H9 (cell line): ENCODE measurements at places on chromosomes 1 and 21. TPM values are rescaled to one million over a fixed set of nuclear protein-coding genes. Genes with fewer than 3 reads are reported as not detected.

The FMO3 gene
- not detected in 2 replicates for total RNA-seq

The FOXO6 gene
- 0.83 and 0.99 TPM in 2 replicates for total RNA-seq

The NHLH1 gene
- 1.3 and 1.5 TPM in 2 replicates for total RNA-seq

The KRTAP19-3 gene
- not detected in 2 replicates for total RNA-seq

- no peak overlapping the region for H3K4me3 ChIP-seq
- H3K4me1 ChIP-seq, result peaks cover 9% of the 10 kb centered on the region; the same call in 1 of the 2 replicates
- no peak overlapping the region for H3K27ac ChIP-seq
- no peak for DNase-seq
- no peaks in the 10 kb centered on the region for H3K27me3 ChIP-seq
Measured at GRCh38 chr1:67823615-67824014, 9.7 kb downstream of the GNG12 start.

- DNase-seq, result no peak
- no peaks in the 10 kb centered on the region; the same call in 1 of the 2 replicates for H3K4me1 ChIP-seq
- H3K27me3 ChIP-seq, result no peaks in the 10 kb centered on the region
- peak overlapping the region; percentile 60 for H3K4me3 ChIP-seq
- no peaks in the 10 kb centered on the region for H3K36me3 ChIP-seq
Measured at GRCh38 chr21:45029948-45030681, 44.3 kb upstream of the ADARB1 start.

DNA sequence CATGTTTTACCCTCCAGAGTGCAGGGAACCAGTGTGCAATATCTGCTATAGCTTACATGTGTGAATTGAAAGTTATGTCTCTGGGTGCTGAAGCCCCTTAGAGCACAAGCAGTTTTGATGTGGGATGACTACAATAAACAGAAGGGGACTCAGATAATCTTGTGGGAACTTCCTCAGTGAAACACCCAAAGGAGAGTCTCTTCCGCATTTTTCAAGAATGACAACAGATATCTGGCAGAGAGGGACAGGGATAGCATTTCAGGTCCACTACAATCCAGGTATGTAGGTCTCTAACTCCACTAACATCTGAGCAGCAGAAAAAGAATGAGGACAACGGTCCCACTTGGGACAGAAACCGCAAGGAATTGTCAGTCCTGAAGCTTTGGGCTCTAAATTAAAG, 67.6 kb upstream of the PDE4B start:
- 0 out of 2 replicates have a peak, but pooled peaks cover 2% of the 10 kb centered on the region for H3K27me3 ChIP-seq
- H3K4me1 ChIP-seq, result no peaks in the 10 kb centered on the region
- H3K36me3 ChIP-seq, result no peaks in the 10 kb centered on the region
- H3K4me3 ChIP-seq, result no peak overlapping the region
- DNase-seq, result no peak

GRCh38 chr1:239293350-239294110, 92.8 kb upstream of the CHRM3 start:
- no peak for DNase-seq
- no peaks in the 10 kb centered on the region for H3K27me3 ChIP-seq
- H3K4me1 ChIP-seq, result no peaks in the 10 kb centered on the region; the same call in 1 of the 2 replicates
- no peak overlapping the region for H3K27ac ChIP-seq
- H3K4me3 ChIP-seq, result no peak overlapping the region

GRCh38 chr1:226787071-226787470, 48.0 kb upstream of the ITPKB start:
- H3K27me3 ChIP-seq, result no peaks in the 10 kb centered on the region
- no peaks in the 10 kb centered on the region for H3K4me1 ChIP-seq
- no peak for DNase-seq
- no peak overlapping the region for H3K4me3 ChIP-seq
- H3K27ac ChIP-seq, result no peak overlapping the region

DNA sequence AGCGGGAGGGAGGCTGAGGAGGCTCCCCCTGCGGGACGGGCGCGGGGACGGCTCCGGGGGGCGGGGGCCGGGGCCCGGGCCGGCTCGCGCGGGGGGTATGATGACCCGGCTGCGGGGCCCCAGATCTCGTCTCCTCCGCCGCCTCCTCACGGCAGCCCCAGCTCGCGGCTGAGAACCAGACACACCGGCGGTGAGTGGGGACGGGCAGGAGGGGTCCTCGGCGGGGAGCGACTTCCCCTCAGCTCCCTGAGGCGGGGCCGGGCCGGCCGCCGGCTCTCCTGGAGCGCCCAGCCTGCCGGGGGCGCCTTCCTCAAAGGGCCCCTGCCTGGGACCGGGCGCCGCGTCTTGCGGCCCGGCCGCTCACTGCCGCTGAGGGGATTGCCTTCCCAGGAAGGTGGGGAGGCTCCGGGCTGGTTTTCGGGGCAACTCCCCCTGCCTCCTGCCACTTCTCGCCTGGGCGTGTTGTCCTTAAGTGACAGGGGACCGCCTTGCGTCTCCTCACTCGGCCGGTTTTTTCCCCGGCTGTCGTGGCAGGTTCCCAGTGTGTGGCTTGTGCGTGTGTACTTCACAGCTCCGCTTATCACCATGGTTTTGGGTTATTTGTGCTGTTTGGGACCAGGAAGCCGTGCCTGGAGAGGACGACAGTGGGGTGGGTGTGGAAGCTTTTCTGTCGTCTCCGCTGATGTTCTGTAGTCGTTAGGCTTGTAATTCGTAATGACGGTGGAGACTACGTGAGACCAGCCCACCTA, 800 bp downstream of the HIPK1 start:
- no peak overlapping the region for H3K27ac ChIP-seq
- no peaks in the 10 kb centered on the region for H3K27me3 ChIP-seq
- no peaks in the 10 kb centered on the region for H3K36me3 ChIP-seq
- peak overlapping the region; percentile 92 for H3K4me3 ChIP-seq
- no peak for DNase-seq

DNA sequence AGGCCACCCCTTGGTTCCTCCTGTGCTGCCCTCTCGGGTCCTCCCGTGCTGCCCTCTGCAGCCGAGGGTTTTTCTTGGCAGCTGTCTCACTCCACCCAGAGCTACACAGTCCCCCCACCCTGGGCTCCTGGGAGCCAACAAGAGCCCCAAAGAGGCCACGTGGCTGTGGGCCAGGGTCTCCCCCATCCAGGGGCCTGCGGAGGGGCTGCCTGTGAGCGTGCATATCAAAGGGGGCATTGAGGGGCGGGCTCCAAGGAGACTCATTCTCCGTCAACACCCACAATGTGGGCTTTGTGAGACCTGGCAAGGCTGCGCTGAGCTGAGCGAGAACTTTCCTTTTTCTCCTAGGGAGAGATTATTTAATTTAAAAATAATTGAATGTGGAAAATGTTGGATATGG, 108.7 kb upstream of the ARHGEF16 start:
- no peaks in the 10 kb centered on the region for H3K4me1 ChIP-seq
- H3K36me3 ChIP-seq, result peaks cover 18% of the 10 kb centered on the region
- H3K27ac ChIP-seq, result no peak overlapping the region
